Sciatic nerve (tissue), 2 donors: ENCODE measurements at places on chromosomes 7 and 10. TPM values are rescaled to one million over a fixed set of nuclear protein-coding genes. Genes with fewer than 3 reads are reported as not detected.

DNA sequence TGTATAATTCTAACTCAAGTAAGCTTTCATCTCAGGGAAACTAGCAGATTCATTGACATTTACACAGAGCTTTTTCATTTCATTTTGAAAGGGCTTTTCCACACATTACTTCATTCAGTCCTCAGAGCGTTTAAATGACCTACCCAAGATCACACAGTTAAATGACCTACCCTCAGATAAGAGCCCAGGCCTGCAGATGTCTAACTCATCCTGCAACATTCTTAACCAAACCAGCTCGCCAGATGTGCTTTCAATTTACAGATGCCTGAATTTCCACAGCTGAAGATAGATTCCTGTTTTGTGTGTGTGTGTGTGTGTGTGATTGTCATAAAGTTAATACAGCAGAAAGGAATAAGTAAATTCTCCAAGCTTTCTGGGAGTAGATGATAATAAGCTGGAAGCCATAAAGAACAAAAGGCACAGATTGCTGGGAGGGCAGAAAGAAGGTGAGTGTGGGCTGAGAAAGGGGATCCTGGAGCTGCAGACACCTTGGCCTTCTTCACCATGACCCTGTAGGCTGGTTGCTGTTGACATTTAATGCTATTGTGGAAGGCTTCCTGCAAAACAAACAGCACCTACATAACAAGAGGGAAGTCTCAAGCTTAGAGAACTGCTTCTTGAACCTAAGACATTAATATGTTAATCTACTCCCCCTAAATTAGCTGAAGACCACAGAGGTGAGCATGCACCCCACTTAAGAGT is 489.7 kb upstream of the CELF2 start:
- no peak for DNase-seq

DNA sequence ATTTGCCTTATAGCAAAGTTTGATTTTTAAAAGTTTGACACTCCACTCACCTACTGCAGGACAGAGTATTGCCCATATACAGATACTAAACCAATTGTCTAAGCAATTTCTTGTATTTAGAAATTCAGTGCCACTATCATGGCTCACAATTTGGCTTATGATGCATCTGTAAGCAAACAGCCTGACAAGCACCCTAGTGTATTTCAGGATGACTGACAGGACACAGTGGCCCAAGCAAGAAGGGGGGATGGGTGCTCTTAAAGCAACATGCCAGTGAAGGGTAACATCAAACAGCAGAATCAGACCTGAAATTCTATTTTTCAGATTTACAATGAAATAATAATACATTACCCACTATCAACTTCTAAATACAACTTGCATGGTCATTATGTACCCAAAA is 30.5 kb downstream of the CTNNA3 start:
- no peak for DNase-seq

- DNase-seq: no peak
Measured at GRCh38 chr7:49669692-49670260, 103.7 kb upstream of the VWC2 start.

DNA sequence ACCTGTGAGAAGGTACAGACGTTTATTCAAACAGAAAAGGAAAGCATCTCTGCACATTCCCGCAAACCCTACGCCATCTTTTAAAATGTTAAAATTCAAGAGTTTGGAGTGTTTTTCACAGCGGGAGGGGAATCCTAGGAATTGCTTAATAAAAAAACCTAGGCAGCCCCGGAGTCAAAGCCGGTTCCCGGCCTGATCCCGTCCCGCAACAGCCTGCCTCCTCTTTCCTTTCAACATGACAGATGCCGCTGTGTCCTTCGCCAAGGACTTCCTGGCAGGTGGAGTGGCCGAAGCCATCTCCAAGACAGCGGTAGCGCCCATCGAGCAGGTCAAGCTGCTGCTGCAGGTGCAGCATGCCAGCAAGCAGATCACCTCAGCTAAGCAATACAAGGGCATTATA is 123.0 kb upstream of the VSTM2A start:
- no peak for DNase-seq

GRCh38 chr10:113177156-113177935 is 227.3 kb downstream of the TCF7L2 start:
- DNase-seq: peak; percentile 65

DNA sequence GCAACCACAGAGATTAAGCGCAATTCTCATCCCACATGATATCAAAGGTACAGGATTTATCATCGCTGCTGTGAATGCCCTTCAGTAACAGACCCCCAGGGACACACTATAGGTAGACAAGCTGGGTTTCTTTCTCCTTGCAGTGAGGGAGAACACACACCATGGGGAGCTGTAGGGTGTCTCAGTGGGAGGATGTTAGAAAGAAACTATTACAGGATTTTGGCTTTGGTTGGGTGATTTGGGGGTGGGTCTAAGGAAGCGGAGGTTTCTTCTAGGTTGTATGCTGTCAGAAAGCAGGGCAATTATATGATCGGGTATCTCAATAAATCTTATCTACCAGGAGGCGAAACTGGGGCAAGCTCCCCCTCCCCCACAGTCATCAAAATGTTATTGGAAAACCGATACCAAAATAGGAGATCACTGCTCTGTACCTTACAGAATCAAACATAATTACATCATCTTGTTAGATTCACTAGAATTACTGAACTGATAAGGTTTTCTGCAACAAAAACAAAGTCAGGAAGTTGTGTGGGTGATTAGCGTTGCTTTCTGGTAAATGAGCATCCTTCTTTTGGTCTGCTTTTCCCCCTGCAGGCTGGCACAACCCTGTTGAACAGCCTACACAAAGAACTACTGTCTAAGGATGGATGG is 209.7 kb downstream of the TEX36 start:
- no peak for DNase-seq

DNA sequence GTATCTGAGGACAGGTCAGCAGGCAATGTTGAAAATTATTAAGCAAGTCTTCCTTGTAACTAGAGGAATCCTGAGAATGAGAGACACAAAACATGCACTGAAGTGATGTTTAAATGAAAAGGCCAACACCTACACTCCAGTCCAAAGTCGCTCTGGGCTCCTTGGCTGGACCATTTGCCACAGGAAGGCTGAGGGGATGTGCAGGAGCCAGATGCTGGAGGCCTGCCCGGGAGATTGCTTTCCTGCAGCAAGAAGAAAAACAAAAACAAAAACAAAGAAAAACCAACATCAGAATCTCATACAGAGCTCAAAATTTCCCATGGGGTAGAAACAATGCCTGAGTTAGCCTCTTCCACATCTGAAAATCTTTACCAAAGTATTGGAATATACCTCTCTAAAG is 157.0 kb downstream of the DGKI start:
- no peak for DNase-seq

- DNase-seq: no peak
Measured at GRCh38 chr10:80648106-80648505, 110.4 kb downstream of the SH2D4B start.

GRCh38 chr7:46682836-46683624 is 762.0 kb upstream of the IGFBP3 start:
- no peak for DNase-seq

The STEAP4 gene
- 189 TPM for total RNA-seq

The AKR1C2 gene
- total RNA-seq: 97.9 TPM
